Stimulated activated CD8-positive, alpha-beta memory T cell treated with anti-CD3 and anti-CD28 coated beads, Interleukin-7, amount 100 ng/mL, for 4 hours (primary cell): ENCODE measurements at places on chromosomes 3 and 15.

- DNase-seq = no peak
Observed at GRCh38 chr15:55990516-55990915, 2.9 kb downstream of the NEDD4 start.

DNA sequence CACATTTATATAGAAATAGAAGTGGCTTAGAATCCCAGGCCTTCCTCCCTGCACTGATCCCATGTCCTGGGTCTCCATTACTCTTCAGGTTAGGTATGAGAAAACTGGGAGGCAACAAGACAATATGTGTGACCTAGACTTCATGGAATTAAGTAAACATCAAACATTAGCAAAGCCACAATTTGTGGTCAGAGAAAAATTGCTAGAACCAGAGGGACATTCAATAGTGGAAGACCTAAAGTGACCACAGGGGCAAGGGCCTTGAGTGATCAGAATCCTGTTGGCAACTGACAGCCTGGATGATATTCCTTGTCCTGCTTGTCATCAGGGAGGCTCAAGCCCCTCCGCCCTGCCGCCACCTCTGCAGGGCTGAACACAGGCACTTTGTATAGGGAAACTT, 322.8 kb upstream of the CTNNB1 start:
- DNase-seq = no peak

DNA sequence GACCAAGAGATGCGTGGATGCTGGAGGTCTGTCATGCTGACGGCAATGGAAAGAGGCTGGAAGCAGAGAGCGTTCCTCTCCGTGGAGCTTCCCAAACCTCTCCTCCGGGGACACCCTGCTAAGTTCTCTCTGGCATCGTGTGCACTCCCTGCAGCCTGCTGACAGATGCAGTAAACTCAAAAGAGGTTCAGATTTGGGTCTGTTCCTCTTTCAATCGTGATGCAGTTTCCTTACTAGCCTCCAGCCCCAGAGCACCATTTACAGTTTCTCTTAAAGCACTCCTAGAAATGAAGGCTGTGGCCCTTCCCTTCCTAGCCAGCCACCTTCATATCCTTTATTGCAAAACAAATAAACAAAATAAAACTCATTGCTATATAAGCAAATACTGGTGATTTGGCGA, 47.3 kb upstream of the LRRC58 start:
- no peak for DNase-seq

DNA sequence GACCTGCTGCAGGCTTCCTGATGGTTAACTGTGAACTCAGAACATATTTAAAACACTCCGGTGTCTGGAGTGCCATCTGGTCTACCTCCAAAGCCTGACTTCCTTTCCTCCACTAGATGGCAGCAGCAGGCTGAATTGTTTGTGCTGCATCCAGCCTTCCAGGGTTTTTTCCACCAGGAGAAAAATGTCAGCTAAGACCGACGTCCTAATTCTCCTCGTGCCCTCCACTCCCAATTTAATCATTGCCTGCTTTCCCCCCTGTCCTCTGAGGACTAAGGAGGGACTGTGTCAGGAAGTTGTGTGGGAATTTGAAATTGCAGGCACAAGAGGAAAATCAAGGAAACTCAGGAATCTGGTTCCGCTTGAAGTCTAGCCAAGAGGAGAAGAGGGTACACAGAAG, 165.2 kb upstream of the UMPS start:
- no peak for DNase-seq

DNA sequence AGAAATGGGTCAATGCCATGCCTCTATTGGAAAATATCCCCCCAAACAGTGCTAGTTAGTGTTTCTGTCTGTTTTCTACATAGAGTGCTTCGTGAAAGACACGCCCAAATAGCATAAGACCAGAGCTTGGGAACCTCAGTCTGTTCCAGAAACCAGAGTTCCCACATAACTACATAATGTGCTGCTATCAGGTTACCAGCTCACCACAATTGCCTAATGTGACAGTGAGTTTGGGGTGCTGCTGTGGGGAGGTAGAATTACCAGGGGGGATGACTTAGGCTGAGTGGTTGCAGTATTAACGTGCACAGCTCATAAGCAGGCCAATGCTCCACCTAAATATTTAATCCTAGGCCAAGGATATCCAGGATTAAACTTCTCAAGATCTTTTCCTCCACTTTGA, 39.2 kb downstream of the DUT start:
- no peak for DNase-seq

DNA sequence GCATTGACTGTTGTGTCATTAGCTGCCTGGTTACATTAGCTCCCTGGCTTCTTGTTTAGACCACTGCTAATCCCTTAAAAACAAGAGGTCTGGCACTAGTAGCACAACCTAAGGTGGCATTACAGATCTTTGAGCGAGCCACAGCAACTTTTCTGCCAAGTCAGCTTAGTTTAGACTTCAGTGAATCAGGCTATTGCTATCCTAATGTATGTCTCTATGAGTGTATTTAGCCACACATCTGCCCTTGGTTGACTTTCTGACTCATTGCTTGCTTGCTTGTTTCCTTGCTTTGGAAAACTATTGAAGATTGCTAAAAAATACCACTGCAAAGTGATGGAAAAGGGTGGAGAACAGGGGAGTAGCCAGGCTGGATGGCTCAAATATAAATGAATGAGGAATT, 50.2 kb downstream of the CHP1 start:
- no peak for DNase-seq

GRCh38 chr3:125146626-125147490, 65.7 kb downstream of the SLC12A8 start:
- DNase-seq = no peak

DNA sequence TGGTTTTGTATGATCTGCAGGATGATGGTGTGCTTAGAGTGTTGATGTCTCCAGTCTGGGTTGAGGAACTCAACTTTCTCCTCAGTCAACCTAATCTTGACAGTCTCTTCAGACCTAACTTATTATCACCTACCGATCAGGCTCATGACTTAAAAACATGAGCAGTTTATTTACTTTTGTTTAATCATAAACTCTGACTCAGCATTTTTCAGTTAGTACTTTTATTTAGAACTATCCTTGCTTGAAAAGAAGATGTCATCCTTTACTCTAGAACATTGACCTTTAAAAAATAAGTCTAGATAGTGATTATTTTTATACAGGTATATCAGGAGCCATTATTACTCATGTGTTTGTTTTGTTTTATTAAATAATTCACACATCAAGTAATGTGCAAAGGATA, 414.8 kb downstream of the AGBL1 start:
- no peak for DNase-seq

DNA sequence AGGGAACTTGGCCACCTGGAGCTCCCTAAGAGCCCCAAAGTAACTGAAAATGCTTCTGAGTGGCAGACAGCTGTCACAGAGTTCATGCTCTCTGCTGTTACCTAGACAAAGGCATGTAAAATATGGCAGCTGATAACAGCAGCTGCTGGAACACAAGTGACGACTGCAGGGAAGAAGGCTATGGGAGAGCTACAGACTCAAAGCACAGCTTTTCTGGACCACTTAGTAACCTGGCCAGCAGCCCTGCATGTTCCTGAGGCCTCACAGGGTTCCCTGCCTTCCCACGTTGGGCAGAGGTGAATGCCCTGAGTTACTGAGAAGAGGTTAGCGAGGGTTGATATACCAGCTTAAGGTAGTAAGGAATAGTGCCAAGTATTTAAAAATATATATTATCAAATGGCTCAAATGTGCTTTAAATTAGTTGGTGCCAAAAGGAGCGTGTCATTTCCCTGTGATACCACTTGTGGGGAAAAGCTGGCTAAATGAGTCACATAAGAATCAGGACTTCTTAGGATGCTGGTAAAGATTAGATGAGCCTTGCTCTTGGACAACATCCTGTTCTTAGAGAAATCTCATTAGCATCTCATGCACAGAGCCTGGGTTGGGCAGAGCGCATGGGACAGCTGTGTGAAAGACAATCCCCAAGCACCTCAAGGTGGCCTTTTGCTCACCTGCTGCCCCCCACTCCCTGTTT, 76.4 kb upstream of the SCN5A start:
- no peak for DNase-seq
